ENCODE measurements at places on chromosomes 7 and 10. TPM values are rescaled to one million over a fixed set of nuclear protein-coding genes. Genes with fewer than 3 reads are reported as not detected.

DNA sequence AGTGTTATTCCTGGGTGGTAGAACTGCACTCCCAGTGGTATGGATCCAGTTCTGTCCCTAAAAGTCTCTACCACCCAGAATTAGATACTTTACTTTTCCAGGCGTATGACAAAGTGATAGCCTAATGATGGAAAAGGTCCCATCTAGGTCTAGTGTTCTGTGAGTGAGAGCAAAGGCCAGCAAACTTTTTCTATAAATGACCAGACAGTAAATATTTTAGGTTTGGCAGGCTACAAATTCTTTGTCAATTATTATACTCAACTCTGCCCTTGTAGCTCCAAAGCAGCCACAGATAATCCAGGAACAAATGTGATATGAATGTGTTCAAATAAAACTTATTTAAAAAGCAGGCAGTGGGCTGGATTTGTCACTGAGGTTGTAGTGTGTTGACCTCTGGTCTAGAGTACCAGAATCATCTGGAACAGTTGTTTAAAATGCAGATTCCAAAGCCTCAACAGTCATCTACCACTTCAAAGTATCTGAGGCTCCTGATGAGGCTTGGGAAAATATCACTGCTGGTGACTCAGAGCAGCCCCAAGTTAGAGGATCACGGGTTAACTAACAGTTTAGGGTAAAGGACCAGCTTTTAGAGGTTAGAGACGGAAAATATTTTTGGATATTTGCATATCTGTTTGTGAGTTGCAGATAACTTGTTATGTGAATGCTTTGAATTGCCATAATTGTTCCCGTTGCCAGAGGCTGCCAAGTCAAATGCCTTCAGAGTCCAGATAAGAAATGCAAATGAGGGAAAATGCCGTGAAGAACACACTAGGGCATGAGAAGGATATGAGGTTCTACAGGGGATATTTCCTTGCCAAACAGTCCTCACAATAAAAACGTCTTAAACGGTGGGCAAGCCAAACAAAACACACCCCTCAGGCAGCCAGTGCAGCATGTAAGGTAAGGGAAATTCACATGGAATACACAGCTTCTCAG, 19.4 kb downstream of the NRAP start:
- no peak for DNase-seq

GRCh38 chr7:390761-391410, 100.9 kb downstream of the FOXL3 start:
- DNase-seq = no peak

GRCh38 chr7:134901389-134902020, 84.8 kb upstream of the AGBL3 start:
- DNase-seq = no peak

The ZNF248 gene
- polyA plus RNA-seq = 3.4 TPM

All from BJ (cell line).